Stimulated activated CD4-positive, alpha-beta T cell treated with anti-CD3 and anti-CD28 coated beads, Interleukin-15, amount 100 ng/mL, for 1 hour (primary cell): ENCODE measurements at places on chromosomes 7 and 10.

DNA sequence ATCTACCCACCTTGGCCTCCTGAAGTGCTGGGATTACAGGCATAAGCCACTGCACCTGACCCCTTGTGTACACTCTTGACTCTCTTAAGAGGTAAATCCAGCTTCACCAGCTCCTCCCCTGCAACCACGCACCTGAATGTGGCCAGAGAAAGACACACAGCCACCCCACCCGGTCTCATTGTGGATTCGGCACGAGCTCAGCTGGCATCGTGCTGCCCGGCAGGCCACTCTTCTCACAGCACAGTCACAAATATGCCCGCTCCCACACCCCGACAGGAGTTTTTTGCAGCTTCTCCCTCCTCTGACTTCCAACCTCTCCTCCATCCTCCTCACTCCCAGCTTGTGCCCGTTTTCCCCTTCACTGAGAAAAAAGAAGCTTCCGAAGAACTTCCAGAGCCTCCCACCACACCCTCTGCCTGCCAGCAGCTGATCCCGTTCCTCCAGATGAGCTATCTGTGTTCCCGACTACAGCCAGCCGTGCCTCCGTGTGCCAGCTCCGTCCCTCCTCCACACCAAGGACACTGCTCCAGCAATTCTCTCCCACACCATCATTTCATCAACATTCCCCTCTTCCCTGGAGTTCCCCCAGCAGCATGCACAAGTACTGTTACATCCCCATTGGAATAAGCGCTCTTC, 8.0 kb upstream of the SMARCD3 start:
- no peak for DNase-seq

GRCh38 chr10:125147971-125148439, 12.4 kb downstream of the CTBP2 start:
- DNase-seq = no peak

DNA sequence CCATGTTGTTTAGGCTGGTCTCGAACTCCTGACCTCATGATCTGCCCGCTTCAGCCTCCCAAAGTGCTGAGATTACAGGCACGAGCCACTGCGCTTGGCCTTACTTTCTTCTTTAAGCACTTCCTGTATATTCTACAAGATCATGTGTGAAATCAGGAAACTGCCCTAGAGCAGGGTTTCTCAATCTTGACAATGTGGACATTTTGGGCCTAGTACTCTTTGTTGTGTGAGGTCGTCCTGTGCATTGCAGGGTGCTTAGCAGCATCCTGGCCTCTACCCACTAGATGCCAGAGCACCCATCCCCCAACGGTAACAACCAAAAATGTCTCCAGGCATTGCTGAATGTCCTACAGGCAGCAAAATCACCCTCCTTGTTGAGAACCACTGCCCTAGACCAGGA, 24.7 kb downstream of the RRP12 start:
- no peak for DNase-seq

DNA sequence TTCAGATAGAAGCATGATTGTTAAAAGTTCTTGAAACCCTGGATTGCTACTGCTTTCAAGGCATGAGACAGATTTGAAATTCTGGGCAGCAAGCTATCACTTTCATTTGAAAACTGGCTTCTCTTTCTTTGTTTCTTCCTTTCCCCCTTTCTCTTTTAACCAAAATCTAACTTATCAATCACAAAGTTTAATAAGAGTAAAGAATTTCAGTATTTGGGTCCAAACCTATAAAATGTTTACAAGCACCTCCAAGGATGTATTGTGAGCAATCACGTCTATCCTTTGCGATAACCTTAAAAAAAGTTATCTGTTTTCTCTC, 21.6 kb upstream of the RPA3 start:
- DNase-seq = no peak

DNA sequence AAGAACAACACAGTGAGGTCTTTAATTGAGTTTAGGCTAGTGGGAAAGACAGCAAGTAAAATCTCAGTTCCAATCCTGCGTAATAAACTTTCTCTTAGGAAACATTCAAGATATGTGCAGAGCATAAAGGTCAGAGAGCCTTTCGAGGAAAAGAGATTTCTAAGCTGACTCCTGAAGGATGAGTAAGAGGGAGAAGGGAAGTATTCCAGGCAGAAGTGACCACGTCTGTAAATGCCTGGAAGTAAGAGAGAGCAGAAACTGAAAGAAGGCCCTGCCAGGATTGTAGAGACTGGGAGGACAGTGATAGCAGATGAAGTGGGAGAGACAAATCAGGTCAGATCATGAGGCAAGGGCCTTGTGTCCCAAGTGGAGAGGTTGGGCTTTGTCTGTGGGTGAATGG, 41.8 kb downstream of the PNLIPRP3 start:
- no peak for DNase-seq

GRCh38 chr10:132666705-132667341, 119.1 kb downstream of the NKX6-2 start:
- DNase-seq = no peak

DNA sequence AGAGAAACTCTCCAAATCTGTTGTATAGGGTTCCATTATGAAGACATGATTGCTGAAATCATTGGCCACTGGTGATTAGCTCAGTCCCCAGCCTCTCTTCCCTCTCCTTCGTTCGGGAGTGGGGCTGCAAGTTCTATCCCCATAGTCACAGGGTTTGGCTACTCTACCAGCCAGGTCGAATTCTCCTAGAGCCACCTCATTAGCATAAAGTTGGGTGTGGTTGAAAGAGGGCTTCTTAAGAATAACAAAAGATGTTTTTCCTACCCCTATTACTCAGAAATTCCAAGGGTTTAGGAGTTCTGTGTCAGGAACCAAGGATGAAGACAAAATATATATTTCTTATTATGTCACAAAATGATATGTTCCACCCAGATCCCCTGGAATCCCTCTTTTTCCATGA, 166.2 kb upstream of the YAE1 start:
- no peak for DNase-seq

DNA sequence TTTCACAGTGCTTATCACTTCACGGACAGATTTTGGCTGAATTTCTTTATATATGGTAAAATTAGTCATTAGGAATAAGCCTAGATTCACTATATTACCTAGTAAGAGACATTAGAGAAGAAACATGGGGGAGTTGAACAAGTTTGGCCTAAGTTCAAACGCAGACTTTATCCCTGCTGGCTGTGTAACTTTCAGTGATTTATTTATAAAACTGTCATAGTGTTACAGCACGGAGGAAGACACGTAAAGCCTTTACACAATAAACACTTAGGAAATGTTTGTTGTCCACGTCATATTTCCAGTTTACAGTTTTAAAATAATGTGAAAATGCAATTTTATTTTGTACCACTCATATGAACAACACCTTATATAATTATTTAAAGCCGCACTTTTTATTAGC, 661.5 kb downstream of the MAGI2 start:
- no peak for DNase-seq

DNA sequence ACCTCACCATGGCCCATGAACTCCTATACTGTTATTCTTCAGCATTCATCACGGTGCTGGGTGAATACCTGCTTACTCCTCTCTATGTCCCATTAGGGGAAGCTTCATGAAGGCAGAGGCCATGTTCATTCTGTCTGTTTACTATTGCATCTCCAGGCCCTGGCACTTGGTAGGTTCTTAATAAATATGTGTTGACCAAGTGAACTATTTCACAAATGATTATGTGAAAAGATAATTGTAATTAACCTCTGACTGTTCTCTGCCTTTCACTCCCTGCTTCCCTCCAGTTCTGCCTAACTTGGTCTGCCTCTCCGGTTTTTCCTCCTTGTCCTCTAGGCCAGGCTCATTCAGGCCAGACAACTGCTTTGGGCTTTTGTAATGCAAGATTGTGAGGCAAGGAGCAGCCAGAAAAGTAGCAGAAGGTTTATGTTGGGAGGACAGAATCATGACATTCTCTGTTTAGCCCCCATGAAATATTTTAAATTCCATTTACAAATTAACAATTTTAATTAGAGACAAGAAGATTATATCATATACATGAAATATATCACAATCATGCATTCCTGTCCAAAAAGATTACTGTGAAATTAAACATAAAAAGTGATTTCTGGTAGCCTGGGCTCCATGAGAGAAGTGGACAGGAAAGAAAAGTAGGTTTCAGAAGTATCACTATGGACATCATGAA, 42.1 kb upstream of the PLXNA4 start:
- no peak for DNase-seq

DNA sequence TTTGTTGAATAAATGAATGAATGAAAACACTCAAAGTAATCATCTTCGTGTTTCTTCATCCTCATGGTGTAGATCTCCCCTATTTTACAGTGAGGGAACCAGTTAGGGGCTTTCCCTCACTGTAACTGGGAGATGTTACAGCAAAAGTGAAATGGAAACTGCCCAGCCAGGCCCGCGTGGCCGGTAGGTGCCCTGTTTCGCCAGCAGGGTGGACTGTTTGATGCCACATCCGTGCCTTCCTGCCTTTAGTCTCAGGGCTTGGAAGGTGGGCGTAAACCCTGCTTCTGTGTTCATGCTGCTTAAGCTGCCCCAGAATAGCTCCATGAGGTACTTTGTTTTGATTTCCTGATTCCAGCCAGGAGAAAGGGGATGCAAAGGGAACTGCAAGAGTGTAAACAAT, 268.8 kb downstream of the PLXNA4 start:
- DNase-seq = no peak

GRCh38 chr10:119521443-119522204, 20.9 kb downstream of the RGS10 start:
- DNase-seq = no peak

DNA sequence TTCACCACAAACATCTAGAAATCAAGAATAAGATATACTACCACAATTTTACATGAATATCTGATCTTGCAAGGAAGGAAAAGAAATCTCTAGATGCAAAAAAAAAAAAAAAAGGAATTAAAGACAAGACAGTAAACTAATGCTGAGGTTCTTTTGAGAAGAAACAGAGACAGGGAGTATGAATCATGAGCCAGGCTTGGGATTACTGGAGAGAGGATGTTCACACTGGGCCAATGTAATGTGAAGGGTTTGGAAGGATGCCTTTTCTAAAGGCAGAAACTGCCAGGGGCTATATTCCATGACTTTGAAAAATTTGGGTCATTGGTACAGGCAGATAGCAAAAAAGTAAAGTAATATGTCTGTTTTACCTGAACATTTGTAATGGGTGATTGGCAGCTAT, 573.0 kb upstream of the IGFBP3 start:
- no peak for DNase-seq

GRCh38 chr10:119723624-119724023, 2.2 kb upstream of the INPP5F start:
- no peak for DNase-seq

GRCh38 chr7:45975367-45975766, 54.3 kb upstream of the IGFBP3 start:
- DNase-seq = no peak

GRCh38 chr10:114370966-114371365, 33.3 kb downstream of the AFAP1L2 start:
- no peak for DNase-seq

GRCh38 chr10:114576716-114577115, 81.4 kb downstream of the ABLIM1 start:
- DNase-seq = no peak

GRCh38 chr10:13925971-13926780, 339.4 kb downstream of the PRPF18 start:
- DNase-seq = no peak

DNA sequence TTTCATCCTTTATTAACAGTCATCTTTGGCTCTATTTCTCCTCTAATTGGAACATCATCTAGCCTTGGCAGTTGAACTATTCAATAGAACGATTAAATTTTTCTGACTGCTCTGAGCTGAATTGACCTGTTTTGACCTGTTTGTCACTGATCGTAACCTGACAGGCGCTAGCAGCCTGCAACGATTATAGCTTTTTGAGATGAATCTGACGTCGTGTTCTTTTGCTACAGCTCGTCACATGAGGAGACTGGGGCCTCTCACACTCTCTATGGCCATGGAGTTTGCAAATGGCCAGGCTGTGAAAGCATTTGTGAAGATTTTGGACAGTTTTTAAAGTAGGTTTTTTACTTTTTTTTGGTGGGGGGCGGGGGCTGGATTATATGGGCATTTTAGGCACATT, 229.8 kb downstream of the FOXP2 start:
- DNase-seq = no peak

DNA sequence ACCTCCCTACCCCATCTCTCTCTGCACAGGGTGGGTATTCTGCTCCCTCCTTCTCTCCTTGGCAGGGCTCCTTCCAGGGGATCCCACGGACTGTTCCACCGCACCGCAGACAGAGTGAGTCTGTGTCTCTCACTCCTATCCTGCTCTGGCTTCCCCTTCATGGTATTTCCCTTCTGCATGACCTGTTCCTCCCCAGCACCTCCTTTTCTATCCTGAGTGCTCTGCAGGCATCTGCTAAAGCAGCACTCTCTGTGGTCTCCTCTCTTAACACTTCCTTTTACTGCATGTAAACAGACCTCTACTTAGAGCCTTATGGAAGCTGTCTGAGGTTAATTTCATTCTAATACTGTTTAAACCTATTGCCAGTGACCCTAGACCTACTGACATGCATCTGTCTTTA, 171.5 kb downstream of the CCSER2 start:
- DNase-seq = no peak

DNA sequence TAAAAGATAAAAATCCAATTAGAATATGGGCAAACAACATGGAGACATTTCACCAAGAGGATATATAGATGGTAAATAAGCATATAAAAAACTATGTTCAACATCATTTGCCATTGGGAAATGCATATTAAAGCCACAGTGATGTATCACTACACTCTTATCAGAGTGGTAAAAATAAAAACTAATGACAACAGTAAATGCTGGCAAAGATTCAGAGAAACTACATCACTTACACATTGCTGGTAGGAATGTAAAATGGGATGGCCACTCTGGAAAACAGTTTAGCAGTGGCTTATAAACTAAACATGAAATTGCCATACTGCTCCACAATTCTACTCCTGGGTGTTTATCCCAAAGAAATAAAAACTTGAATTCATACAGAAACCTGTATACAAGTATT, 59.2 kb downstream of the CROT start:
- no peak for DNase-seq

GRCh38 chr10:119650692-119651513, at the start of gene BAG3:
TSS of gene BAG3 (plus strand) at chr10:119651380. CDS start at chr10:119651676, 296 bp downstream.
- peak; percentile 71 for DNase-seq

DNA sequence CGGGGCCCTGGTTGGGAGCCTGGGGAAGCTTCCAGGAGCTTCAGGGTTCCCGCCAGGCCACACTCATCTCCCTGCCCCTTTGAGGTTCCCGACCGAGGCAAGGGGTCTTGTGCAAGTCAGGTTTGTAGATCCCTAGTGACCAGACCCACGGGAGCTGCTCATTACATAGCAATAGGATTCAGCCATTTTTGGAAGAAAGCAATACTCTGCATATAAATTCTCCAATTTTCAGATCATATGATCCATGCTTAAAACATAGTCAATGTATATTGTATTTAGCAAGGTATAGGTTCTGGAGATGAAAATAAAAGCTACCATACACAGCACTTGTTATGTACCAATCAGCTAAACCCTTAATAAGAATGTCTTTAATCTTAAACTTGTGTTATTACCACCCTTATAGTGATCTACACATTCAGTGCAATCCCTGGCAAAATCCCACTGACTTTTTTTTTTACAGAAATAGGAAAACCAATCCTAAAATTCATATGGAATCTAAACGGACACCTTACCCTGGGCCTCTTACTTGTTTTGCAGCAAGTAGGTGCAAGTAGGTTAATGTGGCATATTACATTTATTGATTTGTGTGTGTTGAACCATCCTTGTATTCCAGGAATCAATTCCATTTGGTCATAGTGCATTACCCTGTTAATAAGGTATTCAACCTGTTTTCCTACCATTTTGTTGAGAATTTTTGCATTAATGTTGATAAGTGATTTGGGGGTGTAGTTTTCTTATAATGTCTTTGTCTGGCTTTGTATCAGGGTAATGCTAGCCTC, 13.8 kb upstream of the FKBP9 start:
- no peak for DNase-seq
